ENCODE measurements at places on chromosomes 4 and X.

GRCh38 chrX:111615227-111615626 lies 65.7 kb upstream of the ALG13 start:
- DNase-seq = no peak

- no peak for DNase-seq
These were observed 61.0 kb downstream of the HPRT1 start for GRCh38 chrX:134520860-134521390.

- no peak for DNase-seq
These were observed 66.6 kb downstream of the TAF1 start for GRCh38 chrX:71432733-71433132.

GRCh38 chr4:20464381-20464780 lies 212.7 kb downstream of the SLIT2 start:
- DNase-seq = no peak

DNA sequence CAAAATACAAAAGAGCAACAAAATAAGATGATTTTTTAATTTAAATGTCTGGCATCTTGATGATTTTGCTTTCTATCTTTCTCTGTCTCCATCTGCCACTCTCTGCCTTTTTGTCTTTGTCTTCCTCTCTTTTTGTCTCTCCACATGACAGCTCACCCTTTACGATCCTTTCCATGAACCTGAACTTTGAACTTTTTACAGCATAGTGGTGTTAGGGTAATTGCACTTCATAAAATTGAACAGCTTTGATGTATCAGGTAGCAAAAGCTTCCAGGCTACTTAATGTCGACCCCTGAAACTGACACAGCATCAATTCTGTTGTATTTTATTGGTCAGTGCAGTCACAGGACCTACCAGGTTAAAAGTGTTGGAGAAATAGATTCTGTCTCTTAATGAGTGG lies 1517.0 kb downstream of the ADGRL3 start:
- DNase-seq = no peak

DNA sequence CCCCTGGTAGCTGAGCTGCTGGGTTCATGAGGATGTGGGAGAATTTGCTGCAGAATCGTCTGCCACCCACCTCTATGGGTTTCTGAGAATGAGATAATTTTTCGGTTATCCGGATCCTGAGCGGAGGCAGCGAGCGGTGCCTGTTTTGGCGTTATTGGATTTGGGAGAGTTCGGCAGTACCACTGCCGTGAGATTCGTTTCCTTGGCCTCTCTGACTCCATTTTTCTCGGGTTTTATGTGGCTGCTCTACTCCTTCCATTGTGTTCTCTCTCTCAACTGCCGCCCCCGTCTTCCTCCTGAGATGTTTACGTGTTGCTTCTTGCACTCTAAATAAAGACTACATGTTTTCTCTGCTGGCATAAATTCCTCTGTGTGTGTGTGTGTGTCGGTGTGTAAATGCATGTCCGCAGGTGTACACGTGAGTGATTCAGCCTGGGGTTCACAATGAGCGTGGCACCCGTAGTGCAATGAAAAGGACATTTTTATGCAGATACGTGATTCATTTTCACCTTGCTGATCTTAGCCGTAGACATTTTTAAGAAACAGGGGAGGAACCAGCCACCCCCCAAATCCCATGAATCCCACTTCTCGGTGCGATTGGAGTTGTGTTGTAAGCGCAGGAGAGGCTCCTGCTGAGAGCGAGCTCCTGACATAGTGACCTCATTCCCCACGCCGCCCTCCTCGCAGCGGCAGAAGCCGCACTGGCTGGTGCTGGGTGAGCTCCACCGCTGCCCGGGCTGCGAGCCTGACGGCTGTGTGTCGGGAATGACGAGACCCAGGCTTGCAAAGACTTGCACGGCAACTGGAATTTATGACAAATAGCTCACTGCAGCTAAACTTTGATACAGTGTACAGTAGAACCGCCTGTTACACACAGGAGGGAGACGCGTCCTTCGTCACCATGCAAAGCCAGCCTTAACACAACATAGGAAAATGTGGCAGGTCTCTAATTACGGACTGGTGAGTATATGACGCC lies 82.2 kb downstream of the STOX2 start:
- DNase-seq = no peak

- no peak for DNase-seq
These were observed 73.6 kb downstream of the STK32B start for GRCh38 chr4:5124876-5125275.

GRCh38 chr4:150501009-150501727 lies 80.8 kb upstream of the MAB21L2 start:
- DNase-seq = no peak

GRCh38 chr4:153649572-153649991 lies 34.5 kb upstream of the TLR2 start:
- no peak for DNase-seq

- no peak for DNase-seq
These were observed 243.2 kb downstream of the FBXO8 start for GRCh38 chr4:174040287-174040686.

GRCh38 chr4:52112411-52112810 lies 61.3 kb downstream of the SPATA18 start:
- no peak for DNase-seq

DNA sequence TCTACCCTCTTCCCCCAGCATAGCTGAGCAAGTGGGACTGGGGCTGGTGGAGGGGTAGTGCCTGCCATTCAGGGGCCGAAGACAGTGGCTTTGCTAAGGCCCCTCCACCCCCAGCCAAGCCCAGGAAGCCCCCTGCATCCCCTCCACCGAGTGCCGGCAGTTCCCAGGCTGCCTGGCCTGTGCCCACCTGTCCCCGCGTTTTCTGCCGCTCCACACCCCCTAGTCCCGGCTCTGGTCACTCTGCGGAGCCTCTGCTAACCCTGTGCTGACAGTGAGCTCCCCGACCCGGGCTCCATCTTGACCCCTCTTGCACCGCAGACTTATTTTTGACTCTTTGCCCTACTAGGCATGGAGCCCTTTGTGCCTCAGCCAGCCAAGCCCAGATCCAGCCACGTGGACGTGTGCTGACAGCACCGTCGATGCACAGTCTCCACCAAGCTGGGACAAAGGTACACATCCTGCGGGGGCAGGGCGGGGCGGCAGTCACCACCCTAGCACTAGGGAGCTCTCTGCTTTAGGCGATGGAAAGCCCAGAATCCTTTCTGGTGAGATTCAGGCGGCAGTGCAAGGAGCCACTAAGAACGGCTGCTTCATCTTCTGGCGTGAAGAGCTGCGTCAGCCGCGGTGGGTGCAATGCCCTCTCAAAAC lies 96.6 kb downstream of the PHKA2 start:
- no peak for DNase-seq

DNA sequence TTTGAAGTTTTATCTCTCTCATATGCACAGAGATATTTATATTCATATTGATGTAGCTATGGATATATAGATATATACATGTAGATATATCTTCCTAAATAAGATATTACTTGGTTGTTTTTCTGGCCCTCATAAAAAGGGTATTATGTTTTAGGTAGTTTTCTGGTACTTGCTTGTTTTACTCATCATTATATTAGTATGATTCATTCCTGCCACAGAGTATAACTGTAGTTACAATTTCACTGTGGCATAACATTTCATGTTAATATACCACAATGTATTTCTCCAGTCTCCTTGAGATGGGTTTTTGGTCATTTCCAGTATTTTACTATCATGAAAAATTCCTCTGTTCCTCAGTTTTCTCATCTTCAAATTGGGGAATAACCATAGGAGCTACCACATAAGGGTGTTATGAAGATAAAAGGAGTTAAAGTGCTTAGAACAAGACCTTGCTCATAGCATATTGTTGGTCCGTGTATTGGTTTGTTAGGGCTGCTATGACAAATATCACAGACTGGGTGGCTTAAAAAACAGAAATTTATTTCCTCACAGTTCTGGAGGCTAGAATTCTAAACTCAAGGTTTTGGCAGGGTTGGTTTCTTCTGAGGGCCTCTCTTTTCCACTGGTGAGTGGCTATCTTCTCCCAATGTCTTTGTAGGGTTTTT lies 129.7 kb downstream of the TMEM164 start:
- DNase-seq = no peak

GRCh38 chr4:7777871-7778509 lies 161.7 kb downstream of the AFAP1 start:
- DNase-seq = no peak

GRCh38 chr4:153371701-153372234 lies 27.3 kb downstream of the MND1 start:
- DNase-seq = no peak

DNA sequence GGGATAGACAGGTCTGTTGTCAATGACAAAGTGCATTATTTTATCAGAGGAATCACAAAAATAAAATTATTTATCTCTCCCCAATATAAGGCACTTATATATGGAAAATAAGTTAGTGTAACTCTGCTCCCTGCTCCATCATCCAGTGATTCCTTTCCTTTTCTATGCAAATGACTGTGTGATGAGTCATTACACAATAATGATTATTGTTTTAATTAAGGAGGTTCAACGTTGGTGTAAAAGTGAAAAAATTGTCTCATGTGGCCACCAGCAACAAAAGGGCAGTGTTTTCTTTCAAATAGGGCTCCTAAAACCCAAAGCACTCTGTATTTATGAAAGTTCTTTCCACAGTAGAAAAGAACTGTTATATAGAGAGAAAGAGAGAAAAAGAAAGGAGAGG lies 16.7 kb downstream of the SLC7A11 start:
- no peak for DNase-seq

GRCh38 chrX:42602136-42602535 lies 175.8 kb downstream of the PPP1R2C start:
- DNase-seq = no peak

DNA sequence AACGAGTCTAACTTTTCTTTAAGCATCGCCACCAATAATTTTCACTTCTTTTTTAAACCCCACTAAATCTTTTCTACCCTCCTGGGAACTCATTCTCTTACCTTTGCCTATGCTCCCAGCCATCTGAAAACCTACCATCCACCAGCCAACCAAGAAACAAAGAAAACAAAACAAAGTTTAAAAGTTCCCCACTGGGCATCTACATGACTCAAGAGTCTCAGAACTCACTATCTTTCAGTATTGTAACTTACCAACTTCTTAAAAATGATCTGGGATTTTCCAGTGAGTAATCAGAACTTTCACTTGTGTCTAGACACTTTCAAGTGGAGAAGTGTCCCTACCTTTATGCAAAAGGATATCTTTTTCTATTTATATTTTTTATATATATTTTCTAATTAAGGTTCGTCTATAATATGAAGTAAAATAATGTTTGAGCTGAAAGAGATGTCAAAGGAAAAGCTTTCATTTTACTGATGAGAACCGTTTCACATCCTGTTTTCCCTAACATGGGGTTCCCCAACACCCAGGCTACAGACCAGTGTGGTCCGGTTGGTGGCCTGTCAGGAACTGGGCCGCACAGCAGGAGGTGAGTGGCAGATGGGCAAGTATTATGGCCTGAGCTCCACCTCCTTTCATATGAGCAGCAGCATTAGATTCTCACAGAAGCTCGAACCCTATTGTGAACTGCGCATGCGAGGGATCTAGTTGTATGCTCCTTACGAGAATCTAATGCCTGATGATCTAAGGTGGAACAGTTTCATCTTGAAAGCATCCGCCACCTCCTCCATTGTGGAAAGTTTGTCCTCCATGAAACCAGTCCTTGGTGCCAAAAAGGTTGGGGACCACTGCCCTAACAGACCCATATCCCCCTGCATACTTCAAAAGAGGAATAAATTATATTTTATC lies 9.8 kb upstream of the TIGD2 start:
- DNase-seq = no peak

DNA sequence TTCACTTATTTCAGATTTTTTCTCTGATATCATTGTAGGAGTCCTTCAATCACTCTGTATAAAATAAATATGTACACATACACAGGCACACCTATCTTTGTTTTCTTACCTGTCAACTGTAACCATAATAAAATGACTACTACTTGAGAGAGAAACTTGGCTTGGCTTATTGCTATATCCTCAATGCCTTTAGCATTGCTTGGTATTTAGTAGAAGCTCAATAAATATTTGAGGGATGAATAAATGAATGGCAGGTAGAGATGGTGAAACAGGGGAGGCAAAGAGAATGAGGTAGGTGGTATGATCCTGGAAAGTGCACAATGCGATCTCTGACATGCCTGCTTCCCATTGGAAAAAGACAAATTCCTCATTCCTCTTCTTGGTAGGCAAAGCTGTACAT lies 21.8 kb upstream of the CXCL6 start:
- no peak for DNase-seq
